ENCODE measurements at places on chromosomes 6 and 20.
A peak's percentile ranks its signal among the peaks of the same experiment; 100 is the strongest.

DNA sequence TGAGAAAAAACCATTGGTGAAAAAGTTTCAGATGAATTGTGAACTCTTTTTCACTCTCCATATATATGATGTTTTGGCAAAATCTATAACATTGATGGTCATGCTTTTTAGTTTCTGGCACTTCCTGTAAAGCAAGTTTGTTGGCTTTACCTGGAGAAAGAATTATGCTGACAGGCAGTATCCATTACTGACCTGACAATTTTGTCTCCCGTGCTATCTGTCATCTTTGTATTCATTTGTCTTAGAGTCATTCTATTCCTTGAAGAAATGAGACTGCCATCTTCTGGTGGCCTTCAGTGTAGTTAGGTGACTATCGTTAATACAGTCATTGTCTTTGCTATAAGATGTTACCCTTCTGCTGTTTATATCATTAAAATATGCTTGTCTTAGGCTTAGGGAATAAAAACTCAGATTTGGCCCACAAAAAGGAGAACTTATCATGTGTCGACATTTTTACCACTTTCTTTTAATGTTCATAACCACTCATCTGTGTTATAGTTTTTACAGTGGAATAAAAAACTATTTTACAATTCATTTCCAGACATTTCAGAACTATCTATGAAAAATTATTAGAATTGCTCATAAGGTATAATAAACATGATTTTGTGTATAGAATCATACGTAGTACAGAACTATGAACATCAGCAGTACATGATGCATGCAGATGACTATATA lies 707.0 kb downstream of the EPM2A start:
- no peak for DNase-seq

DNA sequence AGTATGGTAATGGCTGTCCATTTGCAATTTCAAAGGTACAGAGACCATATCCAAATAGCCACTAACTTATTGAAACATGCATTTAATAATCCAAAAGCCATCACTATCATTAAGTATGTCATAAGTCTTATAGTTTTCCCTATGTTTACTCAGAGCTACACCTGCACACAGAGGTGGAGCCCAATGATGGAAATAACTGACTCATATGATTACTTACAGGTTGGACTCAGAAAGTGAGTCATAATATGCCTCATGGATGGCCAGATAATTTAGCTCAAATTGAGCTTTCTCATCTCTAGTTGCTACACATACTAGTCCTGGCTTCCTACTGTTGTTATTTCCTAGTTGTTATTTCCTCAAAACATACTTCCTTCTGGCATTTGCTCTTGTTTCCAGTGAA lies 104.4 kb upstream of the KHDRBS2 start:
- DNase-seq = no peak

DNA sequence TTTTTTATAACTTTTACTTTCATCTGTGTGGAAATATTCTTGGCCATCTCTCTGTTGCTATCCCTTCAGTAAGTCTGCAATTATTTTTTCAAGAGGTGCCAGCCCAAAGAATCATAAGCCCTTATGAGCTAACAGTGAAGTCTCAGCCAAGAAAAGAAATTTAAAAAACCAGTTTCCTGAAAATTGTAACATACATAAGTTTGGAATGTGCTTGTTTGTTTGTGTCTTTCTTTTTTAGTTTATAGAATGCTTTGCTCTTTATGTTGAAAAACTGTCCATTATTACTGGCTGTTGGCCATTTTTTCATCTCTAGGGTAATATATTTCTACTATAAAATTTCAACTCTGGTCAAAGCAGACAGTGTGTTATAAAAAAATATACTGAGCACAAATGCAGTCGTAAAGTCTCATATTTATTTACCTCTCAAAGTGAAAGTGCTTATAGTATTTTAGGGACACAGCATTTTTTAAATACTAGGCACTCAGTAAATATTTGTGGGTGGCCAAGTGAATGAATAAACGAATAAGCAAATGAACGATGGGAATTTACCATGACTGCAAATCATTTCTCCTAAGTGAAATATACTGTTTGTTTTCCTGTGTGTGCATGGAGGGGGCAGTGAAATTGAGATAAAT lies 659.7 kb downstream of the KIF16B start:
- DNase-seq = no peak

GRCh38 chr6:139536751-139537617 lies 162.5 kb upstream of the CITED2 start:
- DNase-seq = no peak

- no peak for DNase-seq
Observed at GRCh38 chr6:152386131-152386530, 251.0 kb downstream of the SYNE1 start.

- peak; percentile 68 for DNase-seq
Observed at GRCh38 chr6:31734821-31735406, 1.4 kb downstream of the CLIC1 start.

DNA sequence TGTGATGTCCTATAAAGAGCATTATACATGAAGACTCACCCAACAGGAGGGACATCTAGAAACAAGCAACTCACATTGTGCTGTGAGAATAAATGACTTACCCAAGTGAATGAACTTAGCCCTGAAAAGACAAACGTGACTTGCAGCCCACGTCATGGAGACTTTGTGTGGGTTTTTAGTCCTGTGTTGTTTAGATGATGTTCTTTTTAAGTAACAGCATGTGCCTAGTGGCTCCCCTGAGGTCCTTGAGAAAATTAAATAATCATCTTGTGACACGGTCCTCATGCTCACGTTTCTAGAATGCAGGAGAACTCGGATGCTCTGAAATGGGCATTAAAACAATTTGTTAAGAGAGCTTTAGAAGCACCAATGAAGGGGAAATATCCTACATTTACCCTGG lies 165.1 kb downstream of the SASH1 start:
- no peak for DNase-seq

GRCh38 chr6:112150363-112150762 lies 63.0 kb downstream of the FAM229B start:
- no peak for DNase-seq

DNA sequence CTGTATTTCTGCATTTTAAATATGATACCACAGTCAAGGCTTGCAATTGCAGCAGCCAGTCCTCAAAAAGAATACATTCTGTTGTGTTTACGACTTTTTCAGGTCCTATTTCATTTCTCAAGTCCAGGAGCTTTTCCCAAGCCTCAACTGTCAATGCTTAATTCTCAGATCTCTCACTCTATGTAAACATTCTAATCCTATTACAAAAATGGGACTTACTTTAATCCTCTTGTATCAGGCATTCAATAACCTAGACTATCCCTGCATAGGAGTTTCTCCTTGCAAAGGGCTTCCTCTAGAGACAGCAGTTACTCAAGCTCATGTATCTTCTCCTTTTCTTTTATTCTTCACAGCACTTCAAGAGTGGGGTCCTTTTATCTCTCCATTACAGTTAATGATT lies 1293.0 kb downstream of the GRIK2 start:
- no peak for DNase-seq

GRCh38 chr20:60446267-60447111 lies 488.3 kb downstream of the CDH26 start:
- DNase-seq = no peak

- DNase-seq = no peak
Observed at GRCh38 chr20:23249541-23249940, 101.0 kb upstream of the NXT1 start.

DNA sequence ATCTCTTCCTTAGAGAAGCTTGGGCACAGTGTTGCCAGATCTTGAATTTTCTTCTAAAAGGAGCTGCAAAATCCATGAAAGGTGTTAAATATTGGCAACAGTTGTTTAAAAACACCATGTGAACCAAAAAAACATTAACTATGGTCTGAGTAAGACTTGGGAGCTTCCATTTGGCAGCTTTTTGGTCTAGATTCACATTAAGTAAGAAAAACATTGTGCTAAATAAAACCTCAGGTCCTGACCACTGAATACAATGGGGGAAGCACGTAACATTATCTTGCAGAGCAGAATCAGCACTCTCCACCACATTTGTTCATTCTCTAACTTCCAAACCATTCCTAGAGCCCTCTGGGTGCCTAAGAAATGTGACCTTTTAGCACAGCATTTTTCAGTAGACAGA lies 437.6 kb upstream of the PLCB4 start:
- DNase-seq = no peak

GRCh38 chr6:42781796-42782688 lies at the start of gene BICRAL:
Gene BICRAL, plus strand, starts transcription at chr6:42782052. Its CDS starts 39,971 bp downstream, at chr6:42822023.
- peak; percentile 79 for DNase-seq

GRCh38 chr20:36745234-36745926 lies 510 bp downstream of the NDRG3 start:
- DNase-seq = no peak

GRCh38 chr6:133888929-133889556 lies at the start of gene TCF21:
Gene TCF21, plus strand, starts transcription at chr6:133889113. Its CDS starts 285 bp downstream, at chr6:133889398.
- DNase-seq = no peak

GRCh38 chr6:162854734-162855191 lies 127.0 kb downstream of the PACRG start:
- no peak for DNase-seq

GRCh38 chr6:168663041-168663440 lies 222.1 kb downstream of the SMOC2 start:
- no peak for DNase-seq

- DNase-seq = no peak
Observed at GRCh38 chr6:170186941-170187668, 103.8 kb downstream of the DLL1 start.

- no peak for DNase-seq
Observed at GRCh38 chr20:49540232-49540620, 27.7 kb downstream of the PTGIS start.

GRCh38 chr6:85068221-85068620 lies 303.8 kb upstream of the TBX18 start:
- DNase-seq = no peak

DNA sequence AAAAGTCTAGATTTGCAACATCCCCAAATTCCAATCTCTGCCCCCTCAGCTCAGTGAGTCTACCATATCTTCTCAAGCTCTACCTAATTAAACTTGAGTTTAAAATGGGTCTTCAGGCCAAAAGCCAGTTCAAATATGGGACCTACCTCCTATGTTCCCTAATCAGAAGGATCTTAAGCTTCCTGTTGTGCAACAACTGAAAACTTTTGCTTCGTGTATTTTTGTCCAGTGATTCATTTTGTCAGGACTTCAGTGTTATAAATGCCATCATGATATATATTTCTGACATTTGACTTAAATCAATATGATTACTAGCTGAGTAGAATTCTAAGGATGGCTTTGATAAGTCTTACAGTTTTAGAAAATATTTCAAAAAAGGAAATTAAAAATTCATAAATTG lies 622.6 kb upstream of the PTCHD4 start:
- DNase-seq = no peak

DNA sequence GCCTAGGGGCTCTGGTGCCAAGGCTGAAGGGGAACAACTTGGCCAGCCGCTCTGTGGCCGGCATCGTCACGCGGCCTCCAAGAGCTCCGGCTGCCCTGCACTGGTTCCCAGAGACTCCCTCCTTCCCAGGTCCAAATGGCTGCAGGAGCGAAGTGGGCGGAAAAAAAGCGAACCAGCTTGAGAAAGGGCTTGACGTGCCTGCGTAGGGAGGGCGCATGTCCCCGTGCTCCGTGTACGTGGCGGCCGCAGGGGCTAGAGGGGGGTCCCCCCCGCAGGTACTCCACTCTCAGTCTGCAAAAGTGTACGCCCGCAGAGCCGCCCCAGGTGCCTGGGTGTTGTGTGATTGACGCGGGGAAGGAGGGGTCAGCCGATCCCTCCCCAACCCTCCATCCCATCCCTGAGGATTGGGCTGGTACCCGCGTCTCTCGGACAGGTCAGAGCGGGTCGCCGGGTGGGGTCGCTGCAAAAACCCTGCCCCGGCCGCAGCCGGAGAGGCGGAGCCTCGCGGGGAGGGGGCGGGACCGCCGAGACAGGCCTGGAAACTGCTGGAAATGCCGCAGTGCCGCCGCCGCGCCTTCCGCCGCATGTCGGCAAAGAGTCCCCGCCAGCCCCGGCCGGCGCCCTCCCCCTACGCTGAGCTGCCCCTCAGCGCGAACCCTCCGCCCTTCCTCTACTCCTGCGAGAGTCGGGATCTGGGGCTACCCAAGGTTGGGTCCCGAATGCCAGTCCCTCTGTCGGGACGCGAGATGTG lies 814 bp upstream of the HSP90AB1 start:
- DNase-seq = peak; percentile 88

DNA sequence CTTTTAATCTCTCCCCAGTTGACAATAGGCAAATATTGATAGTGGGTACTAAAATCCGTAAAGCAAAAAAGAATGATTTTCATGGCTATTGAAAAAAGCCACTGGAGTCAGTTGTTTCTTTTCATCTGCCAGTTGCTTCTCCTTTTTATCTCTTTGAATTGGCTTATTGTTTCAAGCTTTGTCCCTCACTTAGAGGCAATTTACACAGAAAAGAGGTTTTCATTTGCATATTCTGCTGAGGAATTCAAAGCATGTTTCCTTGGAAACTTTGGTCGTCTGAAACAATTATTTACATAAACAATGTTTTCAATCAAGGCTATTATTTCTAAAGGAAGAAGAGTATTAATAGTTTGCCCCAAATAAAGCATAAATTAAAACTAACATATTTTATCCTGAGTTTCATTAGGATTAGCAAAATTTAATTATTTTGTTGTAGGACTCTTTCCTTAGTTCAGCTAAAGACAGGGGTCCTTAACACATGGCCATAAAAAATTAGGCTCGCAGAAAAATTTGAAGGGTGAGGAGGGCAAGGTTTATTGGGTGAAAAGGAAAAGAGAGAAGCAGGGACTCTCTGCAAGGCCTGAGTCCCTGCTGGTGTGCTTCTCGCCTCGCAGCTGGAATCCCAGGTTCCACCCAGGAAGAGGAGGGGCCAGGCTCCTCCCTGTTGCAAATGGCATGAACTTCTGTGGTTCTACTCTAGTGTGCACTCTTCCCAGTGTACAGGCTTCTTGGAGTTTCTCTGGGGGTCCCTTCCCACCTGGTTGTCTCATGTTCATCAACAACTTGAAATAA lies 138.8 kb upstream of the LAMA2 start:
- DNase-seq = no peak

GRCh38 chr6:105001906-105002305 lies 45.0 kb downstream of the LIN28B start:
- no peak for DNase-seq

- DNase-seq = no peak
Observed at GRCh38 chr6:43278524-43279078, 19.5 kb upstream of the SLC22A7 start.

GRCh38 chr6:18406955-18407749 lies 20.0 kb downstream of the RNF144B start:
- no peak for DNase-seq

GRCh38 chr6:14066782-14067406 lies 50.7 kb upstream of the CD83 start:
- no peak for DNase-seq

DNA sequence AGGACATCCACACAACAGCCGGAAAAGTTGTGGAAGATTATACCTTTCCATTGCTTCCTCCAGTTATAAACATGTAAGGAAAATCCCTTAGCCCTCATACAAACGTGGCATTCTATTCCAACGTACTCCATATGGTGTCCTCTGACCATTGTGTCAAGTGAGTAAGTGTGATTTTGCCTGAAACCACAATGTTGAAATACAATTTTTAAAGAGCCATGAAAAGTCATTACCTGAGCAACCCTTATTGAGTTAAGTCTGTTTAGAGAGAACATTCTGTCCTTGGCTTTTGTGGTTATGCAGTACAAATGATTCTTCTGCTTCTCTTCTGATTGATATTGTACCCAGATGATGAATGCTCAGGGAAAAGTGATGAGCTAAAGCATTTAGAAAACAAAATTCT lies 530.1 kb downstream of the HAO1 start:
- DNase-seq = no peak

All from CD4-positive, alpha-beta T cell treated with Interleukin-6 for 4 hours (primary cell).